NB4 (cell line): ENCODE measurements at places on chromosomes 12 and 14.

- DNase-seq: no peak
These were observed 209.1 kb upstream of the DAAM1 start for GRCh38 chr14:58979325-58979724.

DNA sequence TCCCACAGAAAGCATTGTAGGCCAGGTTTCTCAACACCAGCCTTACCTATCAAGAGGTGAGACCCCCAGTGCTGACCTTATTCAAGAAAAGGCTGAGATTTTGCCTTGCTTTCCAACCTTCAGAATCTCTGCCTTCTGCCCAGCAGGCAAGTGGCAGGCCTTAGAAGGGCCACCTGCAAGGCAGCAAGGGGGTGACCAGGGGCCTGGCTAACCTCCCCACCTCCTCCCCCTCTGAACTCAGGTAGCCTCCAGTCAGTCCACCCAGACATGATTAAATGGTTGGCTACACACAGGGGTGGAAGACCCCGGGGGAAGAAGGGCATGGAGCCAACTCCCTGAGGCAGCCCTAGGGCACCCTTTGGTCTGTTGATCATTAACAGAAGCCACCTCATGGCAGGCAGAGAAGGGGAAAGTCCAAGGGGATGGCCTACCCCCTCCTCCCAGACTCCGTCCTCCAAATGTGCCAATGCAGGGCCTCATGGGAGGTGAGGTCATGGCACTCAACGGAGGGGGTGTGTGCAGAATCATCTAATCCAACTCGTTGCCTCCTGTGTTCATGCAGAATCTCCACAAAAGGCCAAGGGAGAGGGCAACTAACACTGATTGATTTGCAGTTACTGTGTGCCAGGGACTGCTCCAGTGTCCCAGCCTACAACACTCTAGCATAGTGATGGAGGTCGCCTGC, 8.5 kb downstream of the ZFP36L1 start:
- no peak for DNase-seq

- DNase-seq: no peak
These were observed 15.0 kb upstream of the TMTC2 start for GRCh38 chr12:82671673-82672195.

GRCh38 chr12:96985515-96986362, 78.7 kb downstream of the NEDD1 start:
- peak; percentile 31 for DNase-seq

GRCh38 chr12:94614288-94614721, 36.1 kb downstream of the TMCC3 start:
- no peak for DNase-seq

GRCh38 chr14:98932431-98933325, 339.3 kb downstream of the BCL11B start:
- DNase-seq: no peak

- no peak for DNase-seq
These were observed 149.8 kb downstream of the PELI2 start for GRCh38 chr14:56268039-56268438.

DNA sequence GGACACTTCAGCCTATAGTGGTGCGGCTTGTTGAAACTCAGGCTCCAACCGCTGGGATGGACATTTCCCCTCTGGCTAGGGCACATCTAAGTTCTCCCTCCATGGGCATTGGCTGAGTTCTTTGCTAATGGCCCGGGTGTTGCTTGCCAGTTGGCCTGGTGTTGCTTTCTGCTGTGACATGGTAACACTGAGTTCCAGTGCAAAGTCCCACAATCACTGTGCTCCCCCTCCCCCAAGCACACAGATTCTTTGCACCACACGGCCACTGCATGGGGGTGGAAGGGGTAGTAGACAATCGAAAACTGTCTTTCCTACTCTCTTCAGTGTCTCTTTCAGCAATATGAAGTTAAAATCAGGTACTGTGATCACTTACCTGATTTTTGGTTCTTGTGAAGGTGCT, 308.2 kb downstream of the FUT8 start:
- DNase-seq: no peak

GRCh38 chr14:71523630-71524319, 408.5 kb upstream of the RGS6 start:
- no peak for DNase-seq

DNA sequence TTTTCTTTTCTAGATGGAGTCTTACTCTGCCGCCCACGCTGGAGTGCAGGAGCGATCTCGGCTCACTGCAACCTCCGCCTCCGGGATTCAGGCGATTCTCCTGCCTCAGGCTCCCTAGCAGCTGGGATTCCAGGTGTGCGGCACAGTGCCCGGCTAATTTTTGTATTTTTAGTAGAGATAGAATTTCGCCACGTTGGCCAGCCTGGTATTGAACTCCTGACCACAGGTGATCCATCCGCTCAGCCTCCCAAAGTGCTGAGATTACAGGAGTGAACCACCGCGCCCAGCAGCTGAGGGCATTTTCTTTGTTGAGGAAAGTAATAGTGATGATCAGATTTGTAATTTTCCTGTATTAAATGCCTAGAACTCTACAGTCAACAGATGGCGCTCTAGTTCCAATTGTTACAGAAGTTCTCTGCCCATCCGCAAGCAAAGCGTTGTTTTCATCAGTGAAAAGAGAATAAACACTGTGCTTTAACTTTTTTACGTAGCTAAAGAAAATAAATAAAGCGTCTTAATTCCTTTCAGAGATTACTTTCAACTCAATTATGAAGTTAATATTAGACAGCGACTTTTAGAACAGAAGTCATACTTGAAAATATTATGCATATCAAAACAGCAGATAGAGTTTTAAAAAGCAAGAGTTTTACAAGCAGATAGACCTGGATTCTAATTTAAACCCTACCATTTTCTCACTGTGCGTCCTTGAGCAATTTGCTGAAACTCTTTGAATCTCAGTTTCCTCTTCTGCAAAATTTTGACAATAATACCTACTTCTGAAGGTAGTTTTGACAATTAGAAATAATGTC, 335.1 kb downstream of the DUSP6 start:
- peak; percentile 79 for DNase-seq

DNA sequence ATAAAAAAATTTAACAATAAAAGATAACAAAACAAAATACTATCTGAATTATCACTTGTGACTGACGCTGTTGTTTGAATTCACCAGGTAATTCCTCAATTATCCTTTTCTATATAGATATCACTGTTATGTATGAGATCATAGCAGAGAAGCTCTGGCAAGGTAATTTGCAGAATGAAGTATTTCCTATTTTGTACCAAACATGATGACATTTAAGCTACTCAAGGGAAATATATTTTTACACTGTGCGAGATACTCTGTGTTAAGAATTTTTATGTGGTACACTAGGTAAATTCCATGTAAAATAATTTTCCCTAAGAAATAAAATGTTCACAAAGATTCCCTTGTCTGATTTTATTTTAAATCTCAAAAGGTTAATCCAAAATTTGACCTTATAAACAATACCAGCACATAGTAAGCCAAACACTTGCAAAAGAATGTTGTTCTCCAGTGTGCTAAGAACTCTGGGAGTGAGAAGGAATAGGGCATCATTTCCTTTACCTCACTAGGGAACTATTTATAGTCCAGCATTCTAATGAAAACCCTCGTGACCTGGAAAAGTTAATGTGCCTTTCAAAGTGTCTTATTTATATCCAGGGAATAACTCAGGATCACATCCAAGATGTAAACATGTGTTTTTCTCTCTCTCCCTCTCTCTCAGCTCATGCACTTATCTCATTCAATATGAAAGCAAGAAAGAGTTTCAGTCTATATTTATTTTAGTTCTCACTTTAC, 115.2 kb upstream of the RAP1B start:
- no peak for DNase-seq

GRCh38 chr12:67909681-67910080, 79.6 kb upstream of the IFNG-AS1 start:
- DNase-seq: no peak

- no peak for DNase-seq
These were observed 465.7 kb downstream of the NOVA1 start for GRCh38 chr14:26132061-26132645.

- no peak for DNase-seq
These were observed 5.5 kb upstream of the KRT8 start for GRCh38 chr12:52910248-52910883.
